ENCODE measurements at places on chromosomes 12 and 14.

DNA sequence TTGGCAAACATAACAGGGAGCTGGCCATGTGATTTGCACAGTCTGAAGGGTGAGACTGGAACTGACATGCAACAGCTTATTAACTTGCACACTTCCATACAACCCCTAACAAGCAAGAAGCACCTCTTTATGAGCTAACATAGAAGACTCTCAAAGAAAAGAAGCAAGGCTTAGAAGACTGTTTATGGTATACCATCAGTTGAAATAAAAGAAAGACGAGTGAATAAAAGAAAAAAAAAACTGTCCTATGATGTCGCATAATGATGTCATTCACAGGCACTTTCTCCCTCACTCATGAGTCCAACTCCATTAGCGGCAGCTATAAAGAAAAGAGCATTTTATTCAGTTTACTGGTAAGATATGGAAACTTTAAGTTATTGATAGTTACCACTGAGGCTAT is 3.3 kb upstream of the MDM1 start:
- no peak for DNase-seq

DNA sequence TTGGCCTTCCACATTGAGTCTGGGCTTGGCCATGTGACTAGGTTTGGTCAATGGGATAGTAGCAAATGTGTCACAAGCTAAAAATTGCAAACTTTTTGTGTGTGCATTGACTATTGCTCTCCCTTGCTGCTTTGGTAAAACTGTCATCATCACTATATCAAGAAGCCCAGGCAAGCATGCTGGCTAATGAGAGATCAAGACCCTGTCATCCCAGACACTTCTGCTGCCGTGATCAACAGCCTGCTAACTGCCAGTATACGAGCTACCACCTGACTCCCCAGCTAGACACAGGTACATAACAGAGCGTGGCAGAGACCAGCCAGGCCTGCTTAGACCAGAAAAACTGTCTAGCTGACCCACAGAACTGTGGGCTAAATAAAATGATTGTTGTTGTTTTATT is 456.7 kb upstream of the DCN start:
- DNase-seq: no peak

- no peak for DNase-seq
Observed at GRCh38 chr12:82090165-82090564, 268.0 kb downstream of the CCDC59 start.

DNA sequence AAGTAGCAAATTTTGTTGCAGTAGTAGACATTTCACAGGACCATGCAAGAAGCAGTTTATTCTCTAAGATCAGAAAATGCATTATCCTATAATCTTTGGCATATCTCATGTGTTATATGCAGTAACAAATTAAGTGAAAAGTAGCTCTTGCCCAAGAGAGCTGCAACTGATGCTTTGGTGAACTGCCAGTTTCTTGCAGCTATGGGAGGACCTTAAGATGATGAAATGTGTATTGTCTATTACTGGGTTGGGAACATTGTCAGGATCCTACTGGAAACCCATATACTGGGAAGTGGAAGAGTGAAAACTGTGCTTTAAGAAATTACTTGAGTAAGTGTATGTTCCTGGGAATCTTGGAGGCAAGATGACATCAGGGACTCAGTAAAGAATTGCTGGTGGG is 238.8 kb downstream of the DACT1 start:
- DNase-seq: no peak

GRCh38 chr12:101038289-101038871 is 171.7 kb downstream of the SLC5A8 start:
- no peak for DNase-seq

- DNase-seq: no peak
Observed at GRCh38 chr12:109191621-109192250, 75.3 kb downstream of the ACACB start.

DNA sequence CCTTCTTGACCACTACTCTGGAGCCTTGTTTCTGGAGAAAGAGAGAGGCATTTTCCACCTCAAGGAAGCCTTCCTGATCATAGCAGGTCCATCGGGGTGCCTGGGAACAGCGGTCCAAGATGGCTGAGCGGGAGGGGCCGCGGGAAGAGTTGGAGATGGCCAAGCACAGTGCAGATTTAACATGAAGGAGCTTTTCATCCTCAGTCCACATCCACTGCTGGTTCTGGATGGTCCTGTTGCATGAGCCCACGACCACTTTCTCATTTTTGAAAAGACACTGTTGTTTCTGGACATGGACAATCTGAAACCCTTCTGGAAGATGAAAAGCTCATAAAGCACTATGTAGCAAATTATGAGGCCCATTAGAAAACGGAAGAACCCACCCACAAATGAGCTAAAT is 1.5 kb downstream of the PTPRB start:
- DNase-seq: no peak

DNA sequence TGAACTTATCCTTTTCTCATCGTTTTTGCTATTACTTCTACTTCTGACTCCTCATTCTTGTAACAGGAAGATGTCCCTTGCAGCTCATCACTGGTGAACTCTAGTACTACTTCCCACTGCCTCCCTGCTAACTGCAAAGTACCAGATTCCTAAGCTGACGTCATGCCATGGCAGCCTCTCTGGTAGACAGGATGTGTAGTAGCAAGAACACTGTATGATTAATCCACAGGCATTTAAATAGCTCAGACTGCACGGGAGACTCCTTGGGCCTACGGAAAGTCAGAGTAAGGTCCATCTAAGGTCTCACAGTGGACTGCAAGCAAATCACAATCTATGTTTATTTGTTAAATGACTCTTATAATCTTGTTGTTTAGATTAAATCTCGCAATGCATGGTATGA is 43.5 kb downstream of the DNAI7 start:
- no peak for DNase-seq

GRCh38 chr14:81437244-81437643 is 37.1 kb upstream of the STON2 start:
- DNase-seq: no peak

- DNase-seq: no peak
Observed at GRCh38 chr12:87960566-87960965, 68.6 kb downstream of the C12orf50 start.

- DNase-seq: no peak
Observed at GRCh38 chr12:41943671-41944070, 201.0 kb downstream of the GXYLT1 start.

- no peak for DNase-seq
Observed at GRCh38 chr12:109130297-109131153, 14.1 kb downstream of the ACACB start.

DNA sequence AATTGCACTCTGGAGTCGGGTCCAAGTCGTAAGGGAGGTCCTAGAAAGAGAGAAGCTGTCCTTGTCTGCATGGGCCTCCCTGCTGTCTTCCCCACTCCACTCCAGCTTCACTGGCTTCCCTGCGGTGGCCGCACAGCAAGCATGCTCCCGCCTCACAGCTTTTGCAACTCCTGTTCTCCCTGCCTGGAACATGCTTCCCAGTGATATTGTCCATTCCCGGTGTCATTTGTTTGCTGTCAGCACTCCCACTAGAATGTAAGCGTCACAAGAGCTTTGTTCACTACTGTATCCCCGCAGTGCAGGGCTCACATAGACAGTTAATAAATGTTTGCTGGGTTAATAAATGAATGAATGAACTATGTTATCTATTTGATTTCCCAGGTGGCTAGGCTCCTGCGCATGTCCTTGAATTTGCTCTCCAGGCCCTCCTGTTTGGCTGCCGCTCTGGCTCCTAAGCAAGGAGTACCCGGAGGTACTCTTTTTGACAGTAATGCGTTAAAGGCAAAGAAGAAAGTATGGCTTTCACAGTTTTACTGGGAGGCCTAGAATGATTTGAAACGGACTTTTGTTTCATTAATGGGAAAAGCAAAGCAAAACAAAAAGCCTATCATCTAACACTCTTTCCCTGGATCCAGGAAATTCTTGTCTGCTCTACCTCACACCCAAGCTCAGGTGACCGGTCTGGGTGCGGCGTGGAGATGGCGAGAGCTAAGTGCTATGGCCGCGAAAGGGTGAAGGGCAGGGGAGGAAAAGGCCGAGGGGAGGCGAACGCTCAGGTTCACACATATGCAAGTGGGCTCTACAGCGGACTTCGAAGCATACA is 6.2 kb upstream of the SLC7A7 start:
- no peak for DNase-seq

DNA sequence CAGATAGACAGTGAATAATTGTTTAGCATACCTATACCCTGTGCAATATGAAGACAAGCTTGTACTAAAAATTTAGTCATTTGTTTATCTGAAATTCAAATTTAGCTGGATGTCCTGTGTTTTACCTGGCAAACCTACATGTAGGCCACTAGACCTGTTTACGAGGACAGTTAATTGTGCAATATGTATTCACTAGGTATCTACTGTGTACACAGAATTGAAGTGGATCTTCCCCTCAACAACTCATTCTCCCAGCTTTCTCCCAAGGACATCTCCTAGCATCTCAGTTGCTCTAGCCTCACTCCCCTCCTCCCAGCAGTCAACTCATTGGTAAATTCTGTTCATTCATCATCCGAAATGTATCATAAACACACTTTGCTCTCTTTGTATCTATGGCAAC is 25.3 kb downstream of the AK7 start:
- no peak for DNase-seq

DNA sequence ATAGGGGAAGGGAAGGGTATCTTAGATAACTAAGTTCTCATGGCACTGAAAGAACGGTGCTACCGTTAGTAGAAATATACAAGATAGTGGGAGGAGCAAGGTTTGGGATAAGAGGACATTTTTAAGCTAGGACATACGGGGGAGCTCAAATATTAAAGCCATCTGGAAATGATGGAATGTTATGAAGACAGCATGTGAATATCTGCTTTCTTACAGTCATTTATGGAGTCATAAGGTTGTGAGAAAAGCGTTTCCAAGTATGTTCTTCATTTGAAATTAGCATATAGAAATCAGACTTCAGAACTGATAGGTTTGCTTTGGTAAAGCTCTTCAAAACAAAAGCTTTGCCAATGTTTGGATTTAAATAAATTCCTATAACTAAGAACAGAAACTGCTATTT is 62.3 kb downstream of the OTOGL start:
- no peak for DNase-seq

DNA sequence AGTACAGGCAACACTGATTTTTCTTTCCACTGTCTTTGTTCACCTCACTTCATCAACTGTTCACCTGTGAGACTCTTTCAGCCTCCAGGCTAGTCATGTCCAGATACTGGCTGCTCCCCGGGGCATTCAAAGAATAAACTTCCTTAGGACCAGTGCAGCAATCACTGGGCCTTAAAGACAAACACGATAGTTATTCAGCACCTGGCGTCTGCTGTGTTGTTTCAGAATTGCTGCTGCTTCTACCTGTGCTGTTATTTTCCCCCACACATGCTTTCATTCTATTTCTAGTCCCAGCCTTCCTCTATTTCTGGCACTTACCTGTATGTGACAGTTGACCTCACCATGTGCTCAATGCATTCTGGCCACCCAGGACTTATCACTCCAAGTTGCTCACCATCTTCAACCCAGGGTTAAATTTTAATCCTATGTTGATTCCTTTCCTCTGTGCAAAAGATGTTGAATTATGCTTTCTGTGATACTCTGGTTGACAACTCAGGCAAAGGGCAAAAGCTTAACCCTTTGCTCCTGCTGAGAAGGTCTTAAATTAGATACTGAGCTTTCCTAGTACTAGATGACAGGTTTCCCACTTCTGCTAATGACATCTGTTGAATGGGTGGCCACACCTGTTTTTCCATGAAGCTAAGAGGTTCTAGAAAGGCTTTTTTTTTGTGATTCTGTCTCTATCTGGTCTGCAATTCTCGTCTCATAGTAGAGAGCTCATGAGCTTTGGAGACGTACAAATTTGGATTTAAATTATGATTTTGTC is 41.4 kb downstream of the PTPRQ start:
- DNase-seq: no peak

DNA sequence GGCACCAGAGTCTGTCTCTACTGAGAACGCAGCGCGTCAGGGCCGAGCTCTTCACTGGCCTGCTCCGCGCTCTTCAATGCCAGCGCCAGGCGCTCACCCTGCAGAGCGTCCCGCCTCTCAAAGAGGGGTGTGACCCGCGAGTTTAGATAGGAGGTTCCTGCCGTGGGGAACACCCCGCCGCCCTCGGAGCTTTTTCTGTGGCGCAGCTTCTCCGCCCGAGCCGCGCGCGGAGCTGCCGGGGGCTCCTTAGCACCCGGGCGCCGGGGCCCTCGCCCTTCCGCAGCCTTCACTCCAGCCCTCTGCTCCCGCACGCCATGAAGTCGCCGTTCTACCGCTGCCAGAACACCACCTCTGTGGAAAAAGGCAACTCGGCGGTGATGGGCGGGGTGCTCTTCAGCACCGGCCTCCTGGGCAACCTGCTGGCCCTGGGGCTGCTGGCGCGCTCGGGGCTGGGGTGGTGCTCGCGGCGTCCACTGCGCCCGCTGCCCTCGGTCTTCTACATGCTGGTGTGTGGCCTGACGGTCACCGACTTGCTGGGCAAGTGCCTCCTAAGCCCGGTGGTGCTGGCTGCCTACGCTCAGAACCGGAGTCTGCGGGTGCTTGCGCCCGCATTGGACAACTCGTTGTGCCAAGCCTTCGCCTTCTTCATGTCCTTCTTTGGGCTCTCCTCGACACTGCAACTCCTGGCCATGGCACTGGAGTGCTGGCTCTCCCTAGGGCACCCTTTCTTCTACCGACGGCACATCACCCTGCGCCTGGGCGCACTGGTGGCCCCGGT is at the start of gene PTGDR:
PTGDR (plus strand) TSS at position 198 of the 778 bp plus-strand sequence; CDS start at position 315, 117 bp downstream.
- no peak for DNase-seq

- no peak for DNase-seq
Observed at GRCh38 chr12:82912406-82912805, 225.7 kb downstream of the TMTC2 start.

- no peak for DNase-seq
Observed at GRCh38 chr14:55243386-55243785, 27.8 kb upstream of the FBXO34 start.

DNA sequence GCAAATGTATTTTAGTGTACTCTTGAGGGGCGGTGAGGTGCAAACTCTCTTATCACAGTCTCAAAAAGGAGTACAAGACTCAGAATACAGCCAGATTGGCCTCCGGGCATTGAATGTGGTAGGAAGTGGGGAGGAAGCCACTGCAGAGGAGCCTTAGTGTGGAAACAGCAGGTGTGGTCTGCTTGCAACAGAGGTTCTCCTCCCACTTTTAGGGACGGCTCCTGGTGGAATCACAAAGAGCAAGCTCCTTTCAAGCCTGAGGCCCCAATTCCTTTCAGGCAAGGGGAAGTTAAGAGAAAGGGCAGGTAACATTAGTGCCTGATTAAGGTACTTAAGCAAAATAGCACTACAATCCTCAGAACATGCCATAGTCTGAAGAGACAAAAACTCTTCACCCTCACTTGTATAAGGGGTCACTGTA is 23.7 kb upstream of the SLC2A3 start:
- DNase-seq: no peak
